ENCODE measurements at places on chromosomes 7 and 10. TPM values are rescaled to one million over a fixed set of nuclear protein-coding genes. Genes with fewer than 3 reads are reported as not detected.

- H3K27ac ChIP-seq: no peak overlapping the region
- no peaks in the 10 kb centered on the region for H3K4me1 ChIP-seq
- peaks cover 1% of the 10 kb centered on the region for H3K36me3 ChIP-seq
- no peaks in the 10 kb centered on the region for H3K27me3 ChIP-seq
- no peak overlapping the region for H3K4me3 ChIP-seq
Measured at GRCh38 chr10:96618653-96619052, 31.8 kb upstream of the TM9SF3 start.

DNA sequence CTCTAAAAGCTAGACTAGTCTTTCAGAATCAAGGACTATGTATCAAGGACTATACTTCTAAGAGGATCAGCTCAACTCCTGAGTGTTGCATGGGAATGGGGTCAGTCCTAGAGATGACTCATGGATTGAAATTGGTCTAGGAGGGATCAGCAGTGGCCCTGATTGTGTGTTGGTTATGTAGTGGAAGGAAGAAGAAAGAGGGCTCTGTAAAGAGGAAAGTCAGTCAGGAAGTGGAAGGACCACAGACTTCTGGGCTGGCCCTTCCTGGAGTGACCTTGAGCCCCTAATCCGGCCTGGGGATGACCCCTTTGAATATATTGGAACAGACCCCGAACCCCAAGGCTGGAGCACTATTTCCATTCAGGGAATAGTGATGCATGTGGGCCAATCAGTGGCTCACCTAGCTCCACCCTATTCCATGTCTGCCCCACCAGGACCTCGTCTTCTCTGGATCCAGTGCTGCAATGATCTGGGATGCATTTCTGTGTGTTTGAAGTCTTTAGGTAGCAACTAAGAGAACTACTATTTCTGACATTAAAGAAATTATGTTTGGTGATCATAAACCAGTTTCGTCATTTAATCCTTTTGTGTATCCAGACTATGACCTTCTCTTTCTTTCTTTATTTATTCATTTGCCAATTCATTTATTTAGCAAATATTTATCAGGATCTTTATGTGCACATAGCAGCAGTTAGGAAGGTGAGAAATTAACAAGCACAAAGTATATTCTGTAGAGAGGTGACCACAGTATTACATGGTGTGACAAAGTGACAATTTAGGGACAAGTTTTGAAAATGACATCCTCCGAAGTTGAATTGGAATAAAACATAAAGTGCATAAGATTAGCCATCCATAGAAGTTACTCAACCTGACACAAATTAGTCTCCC, 48.6 kb upstream of the KIF5B start:
- DNase-seq: no peak
- H3K4me3 ChIP-seq: no peak overlapping the region
- H3K36me3 ChIP-seq: no peaks in the 10 kb centered on the region
- no peaks in the 10 kb centered on the region for H3K4me1 ChIP-seq
- no peak overlapping the region for H3K27ac ChIP-seq

GRCh38 chr10:16192337-16192736, 244.5 kb upstream of the PTER start:
- DNase-seq: no peak
- H3K27ac ChIP-seq: no peak overlapping the region
- peaks cover 12% of the 10 kb centered on the region for H3K36me3 ChIP-seq
- H3K4me3 ChIP-seq: no peak overlapping the region

- H3K27ac ChIP-seq: no peak overlapping the region
- no peaks in the 10 kb centered on the region for H3K36me3 ChIP-seq
- DNase-seq: no peak
- no peak overlapping the region for H3K4me3 ChIP-seq
- H3K27me3 ChIP-seq: no peaks in the 10 kb centered on the region
- H3K4me1 ChIP-seq: no peaks in the 10 kb centered on the region
Measured at GRCh38 chr10:5151076-5151475, 33.9 kb downstream of the AKR1C8 start.

DNA sequence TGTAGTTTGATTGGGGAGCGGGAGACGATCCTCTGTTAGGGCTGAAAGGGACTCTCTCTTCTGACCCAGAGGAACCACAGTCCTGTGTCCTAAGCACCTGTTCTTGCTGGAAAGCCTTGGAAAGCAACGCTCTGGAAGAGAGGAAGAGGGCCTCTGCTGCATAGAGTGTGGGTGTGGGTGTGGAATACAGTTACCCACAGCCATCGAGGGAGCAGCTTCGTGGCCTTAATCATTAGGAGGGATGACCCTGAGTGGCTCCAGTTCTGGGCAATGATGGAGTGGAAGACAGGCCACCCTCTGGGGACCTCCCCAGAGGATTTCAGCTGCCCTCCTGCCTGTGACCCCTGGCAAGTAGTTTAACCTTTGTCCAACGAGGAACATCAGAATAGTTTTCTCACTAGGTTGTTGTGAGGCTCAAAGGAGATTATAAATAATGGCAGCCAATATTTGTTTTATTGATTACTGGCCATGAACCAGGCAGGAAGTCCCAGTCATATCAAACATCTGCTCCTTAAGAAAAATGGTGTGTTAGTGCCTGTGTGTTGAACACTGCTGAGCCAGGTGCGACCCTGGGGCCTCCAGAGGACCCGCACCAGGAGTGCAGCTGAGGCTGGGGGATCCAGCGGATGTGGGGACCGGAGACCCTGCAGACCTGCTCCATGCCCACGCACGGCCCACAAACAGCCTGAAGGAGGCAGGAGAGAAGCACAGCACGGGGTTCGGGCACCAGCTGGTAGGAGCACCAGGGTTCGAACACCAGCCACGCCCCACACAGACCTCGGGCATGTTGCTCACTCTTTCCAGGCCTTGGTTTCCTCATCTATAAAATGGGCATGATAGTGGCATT, 35.6 kb downstream of the FAM241B start:
- DNase-seq: no peak
- peaks cover 39% of the 10 kb centered on the region for H3K27me3 ChIP-seq
- no peak overlapping the region for H3K4me3 ChIP-seq
- no peaks in the 10 kb centered on the region for H3K4me1 ChIP-seq
- H3K36me3 ChIP-seq: no peaks in the 10 kb centered on the region
- no peak overlapping the region for H3K27ac ChIP-seq

- H3K36me3 ChIP-seq: no peaks in the 10 kb centered on the region
- DNase-seq: peak; percentile 44
- peaks cover 14% of the 10 kb centered on the region for H3K4me1 ChIP-seq
- H3K4me3 ChIP-seq: no peak overlapping the region
- no peak overlapping the region for H3K27ac ChIP-seq
Measured at GRCh38 chr7:88090671-88091070, 129.2 kb downstream of the SRI start.

DNA sequence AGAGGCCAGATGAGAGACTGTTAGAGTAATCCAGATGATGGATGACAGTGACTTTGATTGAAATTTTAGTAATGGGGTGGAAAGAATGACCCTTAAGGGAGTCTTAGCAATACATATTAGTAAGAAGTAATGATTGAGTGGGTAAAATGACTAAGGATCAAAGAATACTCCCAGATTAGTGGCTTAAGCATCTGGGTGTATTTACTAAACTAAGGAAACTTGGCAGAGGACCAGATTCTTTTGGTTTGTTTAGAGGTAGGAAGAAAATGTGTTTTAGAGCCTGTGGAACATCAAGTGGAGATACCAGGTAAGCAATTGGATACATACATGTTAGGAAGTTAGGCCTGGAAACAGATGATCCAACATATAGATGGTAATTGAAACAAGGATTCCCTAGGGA, 58.8 kb upstream of the ADRA2A start:
- H3K36me3 ChIP-seq: peaks cover 45% of the 10 kb centered on the region
- no peaks in the 10 kb centered on the region for H3K27me3 ChIP-seq
- no peak for DNase-seq
- peaks cover 9% of the 10 kb centered on the region for H3K4me1 ChIP-seq

- no peak for DNase-seq
- no peak overlapping the region for H3K4me3 ChIP-seq
- H3K27ac ChIP-seq: no peak overlapping the region
Measured at GRCh38 chr7:46880508-46881196, 701.3 kb downstream of the TNS3 start.

GRCh38 chr10:78756604-78757343, 312.0 kb upstream of the ZMIZ1 start:
- no peaks in the 10 kb centered on the region for H3K36me3 ChIP-seq
- no peak overlapping the region for H3K27ac ChIP-seq
- H3K4me1 ChIP-seq: peaks cover 6% of the 10 kb centered on the region
- DNase-seq: no peak
- peaks cover 14% of the 10 kb centered on the region for H3K27me3 ChIP-seq
- no peak overlapping the region for H3K4me3 ChIP-seq

DNA sequence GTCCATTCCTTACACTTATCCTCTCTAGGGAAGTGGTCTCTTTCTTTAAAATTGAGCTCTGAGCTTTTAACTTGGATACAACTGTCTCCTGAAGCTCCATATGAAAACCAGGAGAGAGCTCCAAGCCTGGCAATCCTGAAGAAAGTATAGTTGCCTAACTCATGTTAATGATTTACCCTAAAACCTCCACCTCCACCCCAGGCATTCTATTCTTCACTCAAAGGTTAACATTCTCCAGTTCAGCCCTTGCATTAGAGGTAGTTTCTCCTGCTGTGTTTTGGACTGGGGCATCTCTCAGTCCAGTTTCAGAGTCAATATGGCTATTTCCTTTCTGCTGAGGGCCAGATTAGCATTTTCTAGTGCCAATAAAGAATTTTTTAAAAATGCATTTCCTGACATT, 195.5 kb downstream of the SLC25A13 start:
- H3K36me3 ChIP-seq: peaks cover 1% of the 10 kb centered on the region
- H3K27ac ChIP-seq: no peak overlapping the region
- H3K4me3 ChIP-seq: no peak overlapping the region
- no peaks in the 10 kb centered on the region for H3K27me3 ChIP-seq

GRCh38 chr10:4720463-4720862, 105.5 kb upstream of the AKR1E2 start:
- no peak for DNase-seq
- H3K4me1 ChIP-seq: no peaks in the 10 kb centered on the region
- H3K4me3 ChIP-seq: no peak overlapping the region
- no peaks in the 10 kb centered on the region for H3K36me3 ChIP-seq
- no peak overlapping the region for H3K27ac ChIP-seq
- H3K27me3 ChIP-seq: peaks cover 20% of the 10 kb centered on the region

DNA sequence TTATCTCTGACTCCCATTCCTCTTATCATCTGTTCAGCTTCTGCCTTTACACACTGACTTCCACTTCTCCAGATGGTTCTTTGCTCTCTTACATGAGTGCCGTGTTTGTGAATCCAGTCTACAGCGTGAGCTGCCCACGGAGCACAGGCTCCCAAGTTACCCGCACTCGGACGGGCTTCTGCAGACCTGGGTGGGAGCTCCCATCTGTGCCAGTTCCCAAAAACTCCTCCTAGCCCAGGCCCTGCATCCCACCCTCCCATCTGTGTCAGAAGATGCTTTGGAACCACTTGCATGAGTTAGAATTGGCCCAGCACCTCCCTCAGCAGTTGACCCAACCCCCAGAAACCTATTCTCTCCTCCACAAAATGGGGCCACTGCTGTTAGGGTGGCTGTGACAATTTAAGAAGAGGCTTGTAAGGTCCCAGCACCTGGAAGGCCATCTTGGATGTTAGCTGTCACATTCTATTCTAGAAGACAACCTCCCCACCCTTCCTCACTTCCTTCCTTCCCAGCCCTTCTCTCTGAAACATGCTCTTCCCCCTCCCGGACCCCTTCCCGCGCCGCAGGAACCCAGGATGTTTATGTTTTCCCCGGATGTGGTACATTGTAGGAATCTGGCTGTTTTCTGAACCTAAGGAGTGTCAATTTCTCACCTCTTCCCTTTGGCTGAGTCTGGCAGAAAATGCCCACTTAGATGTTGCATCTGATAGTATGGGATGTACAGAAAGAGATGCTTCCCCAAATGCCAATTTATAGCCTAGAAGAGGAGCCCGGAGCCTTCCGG, 79.2 kb downstream of the CCDC3 start:
- H3K36me3 ChIP-seq: no peaks in the 10 kb centered on the region
- H3K4me3 ChIP-seq: no peak overlapping the region
- DNase-seq: no peak
- H3K4me1 ChIP-seq: no peaks in the 10 kb centered on the region
- no peak overlapping the region for H3K27ac ChIP-seq

DNA sequence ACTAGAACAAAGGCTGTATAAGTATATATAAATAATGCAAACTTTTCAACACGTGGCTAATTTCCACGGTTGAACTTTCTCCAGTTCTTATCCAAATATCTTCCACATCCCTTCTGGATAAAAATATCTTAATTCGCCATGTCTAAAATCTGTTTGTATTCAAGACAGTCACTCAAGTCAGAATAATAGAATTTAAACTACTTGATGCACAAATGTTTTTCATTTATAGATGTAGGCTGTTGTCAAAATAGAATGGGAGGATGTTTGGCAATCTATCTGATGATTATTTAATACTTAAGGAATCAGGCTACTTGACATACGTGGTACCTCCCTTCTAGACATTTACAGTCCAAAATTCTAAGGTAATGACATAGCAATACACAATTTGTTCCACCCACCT, 204.3 kb downstream of the TWIST1 start:
- H3K27me3 ChIP-seq: no peaks in the 10 kb centered on the region
- no peaks in the 10 kb centered on the region for H3K36me3 ChIP-seq
- H3K4me3 ChIP-seq: no peak overlapping the region
- H3K4me1 ChIP-seq: no peaks in the 10 kb centered on the region
- no peak overlapping the region for H3K27ac ChIP-seq

- peak; percentile 43 for DNase-seq
- peaks cover 73% of the 10 kb centered on the region for H3K4me1 ChIP-seq
- H3K27ac ChIP-seq: peak overlapping the region; percentile 81
- no peak overlapping the region for H3K4me3 ChIP-seq
Measured at GRCh38 chr10:43126759-43127424, 11.4 kb upstream of the CSGALNACT2 start.

GRCh38 chr10:43186150-43186549, 47.9 kb downstream of the CSGALNACT2 start:
- H3K4me1 ChIP-seq: no peaks in the 10 kb centered on the region
- H3K4me3 ChIP-seq: no peak overlapping the region
- H3K27ac ChIP-seq: no peak overlapping the region
- DNase-seq: no peak
- peaks cover 55% of the 10 kb centered on the region for H3K36me3 ChIP-seq
- no peaks in the 10 kb centered on the region for H3K27me3 ChIP-seq

DNA sequence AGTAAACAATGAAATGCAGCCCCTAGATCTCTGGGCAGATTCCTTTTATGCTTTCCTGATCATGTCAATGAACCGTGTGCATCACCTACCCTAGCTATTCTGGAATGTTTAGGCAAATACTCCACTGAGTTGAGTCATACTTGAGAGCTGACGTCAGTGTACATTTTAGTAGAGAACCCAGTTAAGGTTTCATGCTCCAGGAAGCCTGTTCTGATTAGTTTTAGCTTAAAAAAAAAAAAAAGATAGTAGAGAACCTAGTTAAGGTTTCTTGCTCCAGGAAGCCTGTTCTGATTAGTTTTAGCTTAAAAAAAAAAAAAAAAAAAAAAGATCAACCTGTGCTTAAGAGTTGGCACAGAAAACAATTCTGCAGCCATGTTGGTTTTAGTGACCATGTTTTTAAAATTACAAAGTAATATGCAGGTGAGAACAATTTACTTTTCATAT, 3.7 kb upstream of the MCU start:
- no peak for DNase-seq
- H3K4me3 ChIP-seq: no peak overlapping the region
- H3K4me1 ChIP-seq: peaks cover 20% of the 10 kb centered on the region

- no peak overlapping the region for H3K4me3 ChIP-seq
- no peak overlapping the region for H3K27ac ChIP-seq
Measured at GRCh38 chr10:36574207-36574606, 551.2 kb upstream of the ANKRD30A start.

Gene SORCS1
- total RNA-seq: not detected

Gene IRF5
- total RNA-seq: 17.7 TPM

Gene TACR2
- not detected for total RNA-seq

Gene TWIST1
- total RNA-seq: 0.55 TPM

Gene RAPGEF5
- total RNA-seq: 0.99 TPM

Gene GRM8
- not detected for total RNA-seq

Gene HECW1
- not detected for total RNA-seq

Gene HOXA2
- total RNA-seq: not detected

Gene WNT2
- total RNA-seq: not detected

Data from activated CD8-positive, alpha-beta memory T cell treated with anti-CD3 and anti-CD28 coated beads, Interleukin-2, amount 10 ng/mL, durations not matched to agents 7 days and 5 days (primary cell).